Right renal pelvis (tissue), 4 donors: ENCODE measurements at places on chromosomes 16 and 17.

GRCh38 chr16:14668556-14669223 lies 25.4 kb downstream of the PLA2G10 start:
- DNase-seq, result no peak

- DNase-seq, result no peak
These were observed 23.6 kb downstream of the NTN1 start for GRCh38 chr17:9044772-9045463.

- no peak for DNase-seq
These were observed 2.6 kb downstream of the GPS2 start for GRCh38 chr17:7312432-7313087.

GRCh38 chr17:51351890-51352289 lies 91.5 kb downstream of the UTP18 start:
- DNase-seq, result no peak

DNA sequence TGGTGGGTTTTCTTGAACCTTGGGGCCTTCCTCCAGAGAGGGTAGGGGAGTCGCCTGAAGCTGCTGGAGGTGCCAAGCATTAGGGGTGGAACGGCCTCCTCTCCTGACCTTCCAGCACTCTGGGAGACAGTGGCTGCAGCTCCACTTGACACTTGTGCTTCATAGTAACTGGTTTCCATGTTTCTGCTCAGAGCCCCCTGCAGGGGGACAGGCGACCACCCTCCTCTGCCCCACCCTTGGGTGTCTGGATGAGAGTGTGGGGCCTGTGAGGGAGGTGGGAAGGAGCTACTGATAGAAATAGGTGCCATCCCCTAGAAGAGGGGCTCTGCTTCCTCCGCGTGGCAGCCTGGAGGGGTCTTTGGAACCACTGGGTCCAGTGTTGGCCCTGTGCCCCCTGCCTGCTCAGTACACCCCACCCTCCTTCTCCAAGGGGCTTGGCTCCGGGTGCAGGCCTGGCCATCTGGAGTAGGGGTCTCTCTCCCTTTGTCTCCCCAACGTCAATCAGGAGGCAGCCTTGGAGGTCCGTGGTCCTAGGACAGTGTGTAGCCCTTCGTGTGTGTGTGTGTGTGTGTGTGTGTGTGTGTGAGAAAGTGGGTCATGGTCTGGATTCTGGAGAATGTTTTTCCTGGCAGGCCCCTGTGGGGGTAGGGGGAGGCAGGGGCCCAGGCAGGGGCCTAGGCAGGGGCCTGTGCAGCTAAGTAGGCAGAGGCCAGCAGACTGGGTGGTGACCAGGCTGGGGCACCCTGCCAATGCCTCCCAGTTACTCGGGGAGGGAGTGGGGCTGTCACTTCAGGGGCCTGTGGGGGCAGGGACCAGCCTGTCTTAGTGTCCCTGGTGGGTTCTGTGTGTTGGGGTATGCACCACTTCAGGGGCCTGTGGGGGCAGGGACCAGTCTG lies 4.9 kb downstream of the LASP1 start:
- DNase-seq, result no peak

DNA sequence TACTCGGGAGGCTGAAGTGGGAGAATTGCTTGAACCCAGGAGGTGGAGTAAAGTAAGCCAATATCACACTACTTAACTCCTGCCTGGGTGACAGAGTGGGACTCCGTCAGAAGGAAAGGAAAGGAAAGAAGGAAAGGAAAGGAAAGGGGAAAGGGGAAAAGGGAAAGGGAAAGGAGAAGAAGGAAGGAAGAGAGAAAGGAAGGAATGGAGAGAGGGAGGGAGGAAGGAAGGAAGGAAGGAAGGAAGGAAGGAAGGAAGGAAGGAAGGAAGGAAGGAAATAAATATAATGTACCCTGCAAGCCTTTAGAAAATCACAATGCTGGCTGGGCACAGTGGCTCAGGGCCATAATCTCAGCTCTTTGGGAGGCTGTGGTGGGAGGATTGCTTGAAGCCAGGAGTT lies 27.3 kb downstream of the SLC5A11 start:
- no peak for DNase-seq

- no peak for DNase-seq
These were observed 3.6 kb downstream of the COG1 start for GRCh38 chr17:73196500-73196899.

GRCh38 chr16:78513838-78514237 lies 414.4 kb downstream of the WWOX start:
- DNase-seq, result no peak

DNA sequence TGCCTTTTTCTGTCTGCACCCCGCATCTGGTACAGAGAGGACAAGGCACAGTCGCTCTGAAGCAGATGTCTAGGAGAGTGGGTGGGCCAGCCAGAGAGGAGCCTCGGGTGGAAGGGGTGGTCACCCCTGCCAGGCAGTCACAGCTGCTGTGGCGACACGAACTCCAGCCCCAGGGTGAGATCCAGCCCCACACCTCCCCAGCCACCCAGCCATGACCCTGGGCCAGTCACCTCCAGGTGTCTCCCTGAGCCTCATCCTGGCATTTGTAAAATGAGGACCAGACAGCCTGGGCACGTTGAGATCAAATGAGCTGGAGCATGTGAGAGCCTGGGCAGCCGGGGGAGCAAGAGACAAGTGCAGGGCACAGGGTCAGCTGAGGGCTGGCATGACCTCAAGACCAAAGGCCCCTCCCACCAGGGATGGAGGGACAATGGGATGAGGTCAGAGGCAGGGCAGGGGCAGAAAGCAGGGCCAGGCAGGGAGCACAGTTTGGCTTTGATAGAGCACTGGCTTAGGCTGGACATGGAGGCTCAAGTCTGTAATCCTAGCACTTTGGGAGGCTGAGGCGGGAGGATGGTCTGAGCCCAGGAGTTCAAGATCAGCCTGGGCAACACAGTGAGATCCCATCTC lies 7.7 kb downstream of the ADAM11 start:
- no peak for DNase-seq
